Activated T-helper 1 cell treated with Interleukin-2 at 50 U/mL for 16 hours (primary cell): ENCODE measurements at places on chromosomes 16 and 17.

- no peak for DNase-seq
Observed at GRCh38 chr17:76309461-76309860, 1.4 kb upstream of the QRICH2 start.

GRCh38 chr16:1713933-1714332 lies 7.9 kb downstream of the MAPK8IP3 start:
- no peak for DNase-seq

DNA sequence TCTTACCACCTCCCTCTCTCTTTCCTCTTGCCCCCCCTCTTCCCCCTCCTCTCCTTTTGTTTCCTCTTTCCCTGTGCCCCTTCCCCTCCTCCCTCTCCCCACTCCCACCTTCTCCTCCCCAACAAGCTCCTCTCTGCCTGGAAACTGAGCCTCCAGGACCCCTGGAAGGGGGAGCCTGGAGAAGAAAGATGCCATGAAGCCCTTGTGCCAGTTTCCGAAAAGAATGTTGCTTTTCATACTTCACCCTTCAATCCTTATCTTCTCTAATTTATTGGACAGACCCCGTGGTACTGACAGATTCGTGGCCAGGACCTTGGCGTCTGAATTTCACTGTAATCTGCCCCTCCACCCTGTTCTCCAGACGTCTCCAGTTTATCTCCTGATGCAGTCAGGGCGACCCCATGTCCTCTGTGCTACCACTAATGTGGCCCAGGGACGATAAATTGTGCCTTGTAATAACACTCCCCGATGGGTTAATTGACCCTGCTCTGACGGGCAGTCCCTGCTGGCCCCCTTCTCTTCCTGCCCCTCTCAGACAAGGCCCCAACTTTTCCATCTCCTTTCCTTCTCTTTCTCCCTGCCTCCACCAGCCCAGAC lies 138.4 kb upstream of the GSE1 start:
- DNase-seq: no peak

DNA sequence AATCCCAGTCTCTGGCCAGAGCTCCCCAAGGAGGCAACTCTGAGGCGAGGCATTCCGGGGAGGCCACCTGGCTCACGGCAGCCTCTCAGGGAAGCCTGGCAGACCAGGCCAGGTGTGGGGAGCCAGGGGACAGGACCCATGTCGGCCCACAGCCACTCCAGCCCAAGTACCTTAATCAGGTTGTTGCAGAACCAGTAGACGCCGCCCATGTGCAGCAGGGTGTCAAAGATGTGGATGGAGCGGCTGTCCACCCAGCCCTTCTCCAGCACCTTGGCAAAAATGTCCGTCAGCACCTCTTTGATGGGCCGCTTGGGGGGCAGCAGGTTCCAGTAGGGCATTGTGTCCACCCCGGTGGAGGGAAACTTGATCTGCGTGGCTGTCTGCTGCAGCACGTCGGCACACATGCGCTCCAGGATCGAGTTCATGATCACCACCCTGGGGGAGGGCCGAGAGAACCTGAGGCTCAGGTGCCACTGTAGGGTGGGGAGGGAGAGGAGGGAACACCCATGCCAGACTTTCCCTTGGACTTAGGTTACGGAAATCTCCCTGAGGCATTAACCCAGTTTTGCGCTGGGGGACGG lies 7.8 kb downstream of the CSF3 start:
- DNase-seq: no peak

- peak; percentile 40 for DNase-seq
Observed at GRCh38 chr16:31427441-31428278, 500 bp downstream of the COX6A2 start.

- no peak for DNase-seq
Observed at GRCh38 chr17:50118076-50118827, 11.7 kb downstream of the SAMD14 start.

DNA sequence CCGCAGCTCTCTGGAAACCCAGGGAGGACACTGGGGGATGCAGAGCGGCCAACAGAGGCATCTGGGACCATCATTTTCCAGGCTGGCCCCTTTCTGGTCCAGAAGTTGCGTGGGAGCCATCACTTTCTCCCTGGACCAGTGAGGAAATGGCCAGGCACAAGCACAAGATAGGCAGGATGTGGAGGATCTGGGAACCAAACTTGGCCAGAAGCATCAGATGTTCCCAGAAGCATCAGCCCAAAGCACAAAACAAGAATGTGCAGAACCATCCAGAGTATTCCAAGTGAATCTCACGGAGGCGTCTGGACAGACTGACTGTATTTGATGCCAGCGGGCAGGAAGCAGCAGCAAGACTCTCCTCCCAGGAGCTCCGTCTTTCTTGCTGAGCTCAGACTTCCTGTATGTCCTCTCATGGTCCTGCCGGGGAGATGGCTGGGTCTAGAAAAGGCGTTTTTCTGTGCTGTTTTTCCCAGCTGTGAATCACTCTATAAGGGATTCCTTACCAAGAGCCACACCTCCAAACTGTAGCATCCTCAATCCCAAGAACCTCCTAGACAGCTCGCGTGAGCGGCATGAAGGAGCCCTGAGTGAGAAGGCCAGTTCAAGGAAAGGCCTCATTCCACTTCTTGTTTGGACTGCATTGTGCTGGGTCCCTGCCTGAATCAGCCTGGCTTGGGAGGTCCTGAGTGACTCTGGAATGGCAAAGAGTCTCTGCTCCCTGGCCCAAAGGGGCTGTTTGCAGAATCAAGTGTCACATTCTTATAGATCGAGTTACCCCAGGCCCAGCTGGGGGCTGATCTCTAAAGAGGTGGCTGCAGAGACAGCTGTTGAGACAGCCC lies 49.5 kb upstream of the MTSS2 start:
- DNase-seq: no peak

GRCh38 chr16:87642491-87642890 lies 40.2 kb downstream of the JPH3 start:
- no peak for DNase-seq

GRCh38 chr16:68257906-68258800 lies 6.2 kb upstream of the SLC7A6 start:
- no peak for DNase-seq

DNA sequence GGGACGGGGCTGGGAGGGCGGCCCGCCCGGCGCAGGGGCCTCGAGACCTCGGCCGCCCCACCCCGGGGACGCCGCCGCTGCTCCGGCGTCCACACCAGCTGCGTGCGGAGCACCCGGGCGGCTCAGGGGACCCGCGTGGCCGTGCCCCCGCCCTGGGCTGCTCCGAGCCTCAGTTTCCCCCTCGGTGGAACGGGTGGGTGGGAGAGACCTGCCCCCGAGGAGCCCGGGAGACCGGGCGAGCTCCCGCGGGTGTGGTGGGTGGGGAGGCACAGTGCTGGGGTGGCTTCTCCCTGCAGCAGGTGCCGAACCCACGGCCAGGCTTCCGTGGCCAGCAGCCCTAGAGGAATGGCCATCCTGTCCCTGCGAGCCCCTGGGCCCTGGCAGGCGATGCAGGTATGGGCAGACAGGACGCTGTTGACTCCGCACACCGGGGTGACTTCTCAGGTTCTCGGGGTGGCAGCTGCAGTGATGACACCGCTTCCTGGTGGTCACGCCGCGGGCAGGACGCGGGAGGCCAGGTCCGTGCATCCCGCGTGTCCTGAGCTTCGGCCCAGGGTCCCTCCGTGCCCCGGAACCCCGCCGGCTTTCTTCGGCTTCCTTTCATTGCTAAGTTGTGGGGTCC lies 677 bp downstream of the DEF8 start:
- no peak for DNase-seq

- DNase-seq: no peak
Observed at GRCh38 chr16:77250400-77250799, 51.2 kb downstream of the SYCE1L start.

- DNase-seq: no peak
Observed at GRCh38 chr17:44628243-44629188, 27.8 kb upstream of the MEIOC start.

DNA sequence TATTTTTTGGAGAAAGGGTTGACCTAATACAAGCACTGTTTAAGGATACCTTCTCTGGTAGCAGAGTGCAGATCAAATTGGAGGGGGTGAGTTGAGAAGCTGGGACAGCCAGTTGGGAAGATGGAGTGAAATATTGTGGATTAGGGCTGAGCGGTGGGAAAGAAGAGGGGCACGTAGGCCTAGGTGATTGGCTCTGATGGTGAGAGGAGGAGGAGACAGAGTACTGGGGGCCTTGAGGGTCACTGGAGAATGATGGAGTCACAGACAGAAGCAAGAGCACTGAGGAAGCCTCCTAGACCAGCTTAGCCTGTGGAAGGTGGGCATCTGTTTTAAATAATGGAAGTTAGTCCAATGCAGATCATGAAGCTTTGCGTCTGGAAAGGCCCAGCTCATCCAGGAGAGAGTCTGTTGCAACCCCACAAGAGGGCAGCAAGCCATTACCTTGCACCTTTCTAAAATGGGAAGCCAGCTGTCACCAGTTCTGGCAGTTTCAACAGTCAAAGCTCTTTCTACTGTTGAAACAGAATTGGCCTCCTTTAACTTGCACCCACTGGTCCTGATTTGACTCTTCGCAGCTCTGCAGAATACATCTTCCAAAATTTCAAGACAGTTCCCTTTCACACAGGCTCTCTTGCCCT lies 11.8 kb downstream of the SLC9A5 start:
- no peak for DNase-seq

GRCh38 chr17:66143657-66144282 lies 48.2 kb downstream of the CEP112 start:
- DNase-seq: no peak

GRCh38 chr17:51152766-51153209 lies 571 bp upstream of the NME1 start:
- DNase-seq: no peak

DNA sequence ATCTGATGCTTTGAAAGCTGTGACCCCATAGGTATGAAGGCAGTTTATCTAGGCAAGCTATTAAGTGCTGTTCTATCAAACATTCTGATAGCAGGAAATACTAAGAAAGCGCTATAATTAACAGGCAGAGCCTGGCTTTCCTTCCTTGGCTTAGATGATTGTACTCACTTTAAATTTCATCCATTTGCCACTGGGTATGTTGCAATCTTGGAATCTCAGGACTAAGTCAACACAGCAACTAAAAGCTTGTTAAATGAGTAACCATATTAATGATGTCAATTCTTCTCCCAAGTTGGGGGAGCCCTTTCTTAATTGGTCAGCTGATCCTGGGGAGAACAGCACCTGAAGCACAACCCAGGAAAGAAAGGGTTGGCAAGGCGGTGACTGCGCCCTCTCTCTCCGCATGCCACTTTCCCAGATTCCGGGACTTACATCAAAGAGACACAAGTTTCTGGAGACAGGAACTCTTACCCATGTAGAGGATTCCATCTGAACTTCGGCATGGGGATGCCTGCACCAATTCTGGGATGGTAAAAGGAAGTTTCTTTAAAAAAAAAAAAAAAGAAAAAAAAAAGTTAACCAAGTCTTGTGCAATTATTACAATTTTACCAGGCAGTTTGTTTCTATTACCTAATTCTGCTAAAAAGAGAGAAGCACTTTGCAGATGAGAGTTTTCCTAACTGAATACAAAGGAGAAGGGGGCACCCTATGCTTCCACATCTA lies 54.4 kb upstream of the ICAM2 start:
- no peak for DNase-seq

- DNase-seq: no peak
Observed at GRCh38 chr16:10168258-10168657, 14.0 kb downstream of the GRIN2A start.

DNA sequence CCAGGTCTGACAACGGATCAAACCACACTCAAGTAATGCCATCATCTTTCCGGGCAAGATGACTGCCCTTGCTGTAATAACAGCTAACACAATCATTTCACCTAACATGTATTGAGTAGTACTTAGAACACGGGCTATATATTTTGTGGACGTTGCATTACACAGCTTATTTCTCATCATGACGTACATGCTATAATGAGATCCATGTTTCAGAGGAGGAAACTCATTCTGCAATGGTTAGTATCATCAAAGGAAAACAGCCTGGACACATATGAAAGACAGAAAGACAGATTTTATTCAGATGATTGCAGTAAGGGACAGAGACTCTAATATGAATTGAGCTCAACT lies 446.7 kb downstream of the HS3ST3B1 start:
- DNase-seq: no peak

GRCh38 chr16:66182592-66182991 lies 183.9 kb upstream of the CDH5 start:
- DNase-seq: no peak

DNA sequence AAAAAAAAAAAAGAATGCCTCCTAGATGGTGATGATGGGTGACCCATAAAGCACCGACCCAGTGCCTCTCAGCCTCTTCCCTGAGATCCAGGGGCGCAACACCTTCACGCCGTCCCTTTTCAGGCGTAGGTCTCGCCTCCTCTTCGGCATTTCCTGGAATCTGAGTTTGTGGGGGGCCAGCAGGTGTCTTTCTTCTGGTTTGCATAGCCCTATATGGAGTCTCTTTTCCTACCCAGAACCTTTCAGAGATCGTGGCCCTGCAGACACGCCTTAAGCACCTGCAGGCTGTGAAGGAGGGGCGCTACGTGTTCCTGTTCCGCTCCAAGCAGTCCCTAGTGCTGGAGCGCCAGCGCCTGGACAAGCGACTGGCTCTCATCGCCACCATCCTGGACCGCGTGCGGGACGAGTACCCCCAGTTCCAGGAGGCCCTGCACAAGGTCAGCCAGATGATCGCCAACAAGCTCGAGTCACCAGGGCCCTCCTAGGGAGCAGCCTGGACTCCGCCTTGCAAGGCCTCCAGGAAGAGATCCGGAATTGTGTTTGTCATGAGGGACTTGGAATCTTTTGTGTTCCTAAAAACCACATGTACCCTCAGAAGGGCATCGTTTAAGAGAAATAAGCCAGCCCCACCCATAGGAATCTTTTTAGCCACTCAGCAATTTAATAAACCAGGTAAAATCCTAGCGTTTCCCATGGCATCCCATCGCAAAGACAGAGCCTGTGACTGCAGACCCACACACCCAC lies 1.9 kb upstream of the GAA start:
- DNase-seq: no peak

DNA sequence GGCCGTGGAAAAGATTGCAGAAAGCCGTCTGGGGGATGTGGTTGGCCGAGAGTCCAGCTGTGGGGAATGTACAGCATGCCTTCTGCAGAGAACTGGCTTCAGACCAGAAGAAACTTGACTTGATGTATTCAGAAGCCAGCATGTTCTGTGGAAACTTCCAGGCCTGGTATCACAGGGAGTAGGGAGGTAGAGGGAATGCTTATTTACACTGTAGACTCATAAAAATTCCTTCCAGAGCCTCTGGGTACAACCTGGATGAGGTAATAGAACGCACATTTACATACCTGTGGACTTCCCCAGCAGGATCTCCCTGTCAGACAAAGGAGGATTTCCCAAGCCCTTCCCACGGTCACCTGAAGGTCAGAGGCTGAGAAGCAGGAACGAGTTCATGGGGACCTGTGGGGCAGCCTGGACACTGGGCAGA lies 11.8 kb upstream of the GAS7 start:
- no peak for DNase-seq

- DNase-seq: no peak
Observed at GRCh38 chr17:56313201-56313600, 159.9 kb downstream of the ANKFN1 start.

GRCh38 chr16:80114699-80115098 lies 426.1 kb upstream of the DYNLRB2 start:
- DNase-seq: no peak

- no peak for DNase-seq
Observed at GRCh38 chr17:40345161-40345993, 19.2 kb downstream of the GJD3 start.

GRCh38 chr17:13031718-13032350 lies 14.0 kb upstream of the ELAC2 start:
- peak; percentile 7 for DNase-seq

- no peak for DNase-seq
Observed at GRCh38 chr17:44912763-44913544, 2.3 kb downstream of the GFAP start.

GRCh38 chr16:67653128-67653788 lies 6.8 kb downstream of the ACD start:
- no peak for DNase-seq

- DNase-seq: no peak
Observed at GRCh38 chr17:80826346-80826954, 165.2 kb upstream of the CHMP6 start.
